A549 treated with Hydrocortisone at 1 μM for 4 hours (cell line): ENCODE measurements at places on chromosomes 2 and 18. TPM values are rescaled to one million over a fixed set of nuclear protein-coding genes. Genes with fewer than 3 reads are reported as not detected.

The METAP1D gene
- 2.3 to 4.1 TPM (median 2.9 TPM) in 5 replicates for total RNA-seq

The SH2D6 gene
- total RNA-seq = 0.26 to 1.3 TPM (median 0.81 TPM) in 5 replicates

The SDC1 gene
- total RNA-seq = 165 to 194 TPM (median 181 TPM) in 5 replicates

The MREG gene
- 4.5 to 4.9 TPM (median 4.7 TPM) in 5 replicates for total RNA-seq

The CETN1 gene
- not detected in 5 replicates for total RNA-seq

The TCF23 gene
- total RNA-seq = not detected in 5 replicates

The POTEC gene
- not detected in 5 replicates for total RNA-seq

The LRP1B gene
- total RNA-seq = under 0.01 TPM in 1 of 5 replicates, not detected in the others

The GBX2 gene
- total RNA-seq = 2.4 to 2.9 TPM (median 2.6 TPM) in 5 replicates

The PARD6G gene
- total RNA-seq = 1.9 to 3.4 TPM (median 2.7 TPM) in 5 replicates

The LIMS3 gene
- total RNA-seq = not detected in 5 replicates
